ENCODE measurements at places on chromosomes 1 and 21. TPM values are rescaled to one million over a fixed set of nuclear protein-coding genes. Genes with fewer than 3 reads are reported as not detected.

GRCh38 chr1:147748676-147749350, 11.6 kb downstream of the GJA5 start:
- DNase-seq = no peak

DNA sequence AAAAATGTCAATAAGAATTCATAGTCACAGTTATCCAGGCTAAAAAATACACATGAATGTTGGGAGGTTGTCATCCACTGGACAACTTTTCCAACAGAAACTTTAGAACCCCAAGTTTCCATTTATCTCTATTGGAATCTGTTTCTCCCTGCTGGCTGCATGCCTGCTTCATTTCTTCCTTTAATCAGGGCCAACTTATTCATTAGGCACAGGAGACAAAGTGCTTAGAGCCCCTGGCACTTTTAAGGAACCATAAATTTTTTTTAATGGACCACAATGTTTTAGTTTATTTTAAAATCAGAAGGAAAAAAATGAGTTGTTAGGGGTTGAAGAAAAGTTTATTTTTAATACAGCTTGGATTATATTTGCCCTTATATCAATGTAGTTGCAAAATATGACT, 26.7 kb upstream of the C2CD2 start:
- no peak for DNase-seq

GRCh38 chr1:236207569-236207968, 65.2 kb downstream of the GPR137B start:
- no peak for DNase-seq

DNA sequence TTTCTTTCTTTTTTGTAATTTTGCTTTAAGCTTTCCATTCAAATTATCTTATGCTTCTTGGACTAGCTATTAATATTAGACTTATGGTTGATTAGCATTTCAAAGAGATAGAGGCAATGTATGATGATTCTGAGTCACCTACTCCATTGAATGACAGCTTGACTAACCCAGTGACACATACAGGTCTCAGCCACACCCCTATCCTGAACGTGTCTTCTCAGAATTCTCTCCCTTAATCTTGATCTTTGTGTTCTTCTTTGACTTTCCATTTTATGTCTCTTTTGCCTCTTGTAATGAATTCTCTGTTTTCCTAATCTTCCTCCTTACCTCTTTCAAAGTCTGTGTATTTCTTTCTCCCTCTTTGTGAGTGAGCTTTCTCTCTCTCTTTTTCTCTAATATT, 241.1 kb downstream of the PDE4B start:
- no peak for DNase-seq

GRCh38 chr1:19079541-19080472, 123.3 kb upstream of the IFFO2 start:
- DNase-seq = no peak

DNA sequence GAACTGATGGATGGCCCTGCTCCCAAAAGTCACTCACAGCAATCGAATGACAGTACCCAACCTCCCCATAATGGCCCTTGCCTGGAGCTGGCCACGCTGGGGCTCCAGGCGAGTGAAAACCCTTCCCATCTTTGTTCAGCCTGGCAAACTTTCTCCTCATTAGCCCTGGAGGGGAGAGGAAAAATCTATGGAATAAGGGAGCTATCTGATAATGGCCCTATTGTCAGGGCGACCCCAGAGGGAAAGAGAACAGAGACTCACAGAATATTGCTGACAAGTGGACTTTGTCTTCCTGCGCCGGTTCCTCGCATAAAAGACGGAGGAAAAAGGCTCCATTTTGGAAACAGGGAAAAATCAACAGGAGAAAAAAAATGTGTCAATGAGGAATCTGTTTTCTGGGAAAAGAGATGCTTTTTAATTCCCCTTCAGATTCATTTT, 13.0 kb upstream of the ARHGEF16 start:
- no peak for DNase-seq

DNA sequence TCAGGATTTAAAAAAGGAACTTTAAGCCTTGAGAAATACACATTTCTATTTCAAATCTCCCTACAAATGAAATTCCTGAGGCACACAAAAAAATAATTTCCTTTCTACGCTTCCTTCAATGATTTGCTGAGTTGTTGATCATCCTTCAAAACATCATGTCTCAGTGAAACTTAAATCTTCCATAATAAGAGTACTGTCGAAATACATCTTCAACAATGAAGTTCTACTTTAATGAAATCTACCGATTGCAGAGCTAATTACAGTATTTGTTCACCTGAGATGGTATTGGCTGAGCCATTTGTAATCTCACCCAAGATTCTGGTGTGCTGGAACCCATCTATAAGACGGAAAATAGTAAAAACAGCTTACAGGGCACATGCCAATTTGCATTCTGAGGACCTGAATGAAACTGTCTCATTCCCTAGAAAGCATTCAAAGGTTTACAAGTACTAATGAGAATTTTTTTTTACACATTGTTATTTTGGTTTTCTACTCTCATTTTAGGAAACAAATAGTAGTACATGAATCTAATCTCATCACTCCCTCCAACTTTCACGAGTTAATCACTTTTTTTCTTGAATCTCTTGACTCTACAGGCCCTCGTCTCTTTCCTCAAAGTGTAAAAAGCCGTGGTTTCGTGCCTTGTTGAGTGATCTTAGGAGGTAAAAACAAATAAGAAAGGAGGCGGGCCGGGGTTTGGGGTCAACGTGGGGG, 1.1 kb downstream of the CHML start:
- DNase-seq = no peak

GRCh38 chr1:20720631-20721091, 2.9 kb upstream of the KIF17 start:
- no peak for DNase-seq

- no peak for DNase-seq
Measured at GRCh38 chr1:221408117-221408803, 333.6 kb downstream of the DUSP10 start.

DNA sequence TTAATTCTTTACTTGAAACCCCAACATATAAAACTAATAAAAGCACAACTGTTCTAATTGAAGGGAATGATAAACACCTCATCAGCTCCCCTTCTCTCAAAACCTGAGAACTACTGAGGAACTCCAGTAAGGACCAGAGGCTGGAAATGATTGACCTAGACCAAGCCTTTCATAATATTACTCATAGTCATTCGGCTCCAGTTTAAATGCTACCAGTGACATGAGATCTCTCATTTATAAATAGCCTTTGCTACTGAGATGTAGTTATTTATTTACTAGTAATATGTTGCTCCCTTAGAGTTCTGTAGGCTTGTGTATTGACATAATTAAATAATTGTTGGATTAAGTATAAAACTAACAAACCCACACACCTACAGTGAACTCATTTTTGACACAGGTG, 209.8 kb upstream of the PRMT6 start:
- no peak for DNase-seq

GRCh38 chr1:228937851-228938536, 202.7 kb downstream of the RHOU start:
- no peak for DNase-seq

GRCh38 chr1:37354876-37355650, 119.3 kb upstream of the ZC3H12A start:
- no peak for DNase-seq

DNA sequence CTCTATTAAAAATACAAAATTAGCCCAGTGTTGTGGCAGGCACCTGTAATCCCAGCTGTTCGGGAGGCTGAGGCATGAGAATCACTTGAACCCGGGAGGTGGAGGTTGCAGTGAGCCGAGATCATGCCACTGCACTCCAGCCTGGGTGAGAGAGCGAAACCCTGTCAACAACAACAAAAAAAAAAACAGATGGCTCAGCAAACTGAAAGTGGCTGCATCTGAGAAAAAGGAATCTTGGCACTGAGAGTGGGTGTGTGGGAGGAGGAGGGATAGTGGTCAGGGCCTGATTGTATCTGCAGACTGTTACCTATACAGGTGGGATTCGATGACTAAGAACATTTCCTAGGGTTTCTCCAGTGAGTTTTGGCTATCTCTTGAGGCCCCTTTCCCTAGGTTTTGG, 122.2 kb upstream of the BARHL2 start:
- DNase-seq = no peak

GRCh38 chr1:226888021-226888420, 17.6 kb downstream of the PSEN2 start:
- DNase-seq = no peak

- DNase-seq = no peak
Measured at GRCh38 chr1:229075716-229076115, 195.2 kb upstream of the RAB4A start.

GRCh38 chr1:19528438-19528837, 43.1 kb upstream of the CAPZB start:
- DNase-seq = no peak

GRCh38 chr1:239682960-239683359, 296.6 kb downstream of the CHRM3 start:
- DNase-seq = no peak

- DNase-seq = no peak
Measured at GRCh38 chr1:185314411-185314810, 2.6 kb downstream of the IVNS1ABP start.

- no peak for DNase-seq
Measured at GRCh38 chr1:236247286-236247685, 34.5 kb downstream of the ERO1B start.

DNA sequence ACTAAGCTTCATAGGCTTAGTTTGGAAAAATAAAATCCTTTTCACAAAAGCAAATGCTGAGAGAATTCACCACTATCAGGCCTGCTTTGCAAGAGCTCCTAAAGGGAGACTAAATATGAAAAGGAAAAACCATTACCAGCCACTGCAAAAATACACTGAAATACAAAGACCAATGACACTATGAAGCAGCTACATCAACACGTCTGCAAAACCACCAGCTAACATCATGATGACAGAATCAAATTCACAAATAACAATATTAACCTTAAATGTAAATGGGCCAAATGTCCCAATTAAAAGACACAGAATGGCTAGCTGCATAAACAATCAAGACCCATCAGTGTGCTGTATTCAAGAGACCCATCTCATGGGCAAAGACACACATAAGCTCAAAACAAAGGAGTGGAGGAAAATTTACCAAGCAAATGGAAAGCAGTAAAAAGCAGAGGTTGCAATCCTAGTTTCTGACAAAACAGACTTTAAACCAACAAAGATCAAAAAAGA, 28.8 kb downstream of the AKT3 start:
- DNase-seq = no peak

- DNase-seq = no peak
Measured at GRCh38 chr1:188188317-188188716, 1359.6 kb downstream of the PLA2G4A start.

DNA sequence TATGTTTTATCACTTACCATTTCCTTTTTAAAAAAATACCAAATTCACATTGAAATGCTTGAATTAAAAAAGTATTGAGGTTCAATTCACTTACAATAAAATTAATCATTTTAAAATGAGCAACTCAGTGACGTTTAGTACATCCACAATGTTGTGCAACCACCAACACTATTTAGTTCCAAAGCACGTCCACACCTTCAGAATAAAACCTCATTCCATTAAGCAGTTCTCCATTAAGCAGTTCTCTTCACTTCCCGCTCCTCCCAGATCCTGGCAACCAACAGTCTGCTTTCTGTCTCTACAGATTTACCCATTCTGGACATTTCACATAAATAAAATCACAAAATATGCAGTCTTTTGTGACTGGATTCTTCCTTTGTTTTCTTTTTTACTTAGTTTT, 41.3 kb downstream of the GNG4 start:
- DNase-seq = no peak

DNA sequence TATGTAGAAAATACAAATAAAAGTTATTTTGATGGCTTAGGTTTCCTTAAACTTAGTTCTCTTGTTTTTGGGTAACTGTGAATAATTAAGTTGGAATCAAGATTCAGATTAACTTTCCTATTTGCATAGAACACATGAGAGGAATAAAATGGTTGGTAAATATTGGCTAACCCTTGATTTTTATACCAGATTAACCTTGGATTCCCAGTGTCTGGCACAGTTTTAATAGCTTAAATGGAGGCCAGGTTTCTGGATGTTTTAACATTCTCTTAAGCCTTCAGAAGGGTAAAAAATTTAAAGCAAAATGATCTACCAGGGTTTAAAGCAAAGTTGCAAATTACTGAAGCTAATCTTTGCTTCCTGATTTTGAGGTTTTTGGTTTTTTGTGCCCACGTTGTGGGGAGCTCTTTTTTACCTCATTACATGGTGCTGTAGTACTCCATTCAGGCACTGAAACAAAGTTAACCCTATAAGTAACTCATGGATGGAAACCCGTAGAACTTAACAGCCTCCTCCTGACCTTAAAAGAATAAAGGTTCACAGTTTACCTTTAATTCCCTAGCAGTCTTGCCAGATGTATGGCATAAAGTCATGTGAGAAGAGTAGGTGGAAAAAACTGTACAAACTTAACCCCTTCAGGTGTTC, 8.4 kb upstream of the SPATA1 start:
- DNase-seq = no peak

DNA sequence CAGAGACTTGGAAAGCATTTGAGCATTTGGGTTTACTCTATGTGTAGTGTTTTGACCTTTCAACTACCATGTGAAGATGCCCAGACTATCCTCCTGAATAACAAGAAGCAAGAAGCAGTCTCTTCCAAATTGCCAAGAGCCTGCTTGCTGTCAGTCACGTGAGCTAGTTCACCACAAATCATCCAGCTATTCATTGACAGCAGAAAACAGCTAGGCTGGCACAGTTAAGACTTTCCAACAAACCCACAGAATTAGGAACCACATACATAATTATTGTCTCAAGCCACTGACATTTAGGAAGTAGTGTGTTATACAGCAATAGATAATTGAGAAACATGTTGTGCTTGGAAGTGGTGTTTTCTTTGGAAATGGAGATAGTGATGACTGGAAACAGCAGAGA, 1652.0 kb downstream of the NCAM2 start:
- no peak for DNase-seq

DNA sequence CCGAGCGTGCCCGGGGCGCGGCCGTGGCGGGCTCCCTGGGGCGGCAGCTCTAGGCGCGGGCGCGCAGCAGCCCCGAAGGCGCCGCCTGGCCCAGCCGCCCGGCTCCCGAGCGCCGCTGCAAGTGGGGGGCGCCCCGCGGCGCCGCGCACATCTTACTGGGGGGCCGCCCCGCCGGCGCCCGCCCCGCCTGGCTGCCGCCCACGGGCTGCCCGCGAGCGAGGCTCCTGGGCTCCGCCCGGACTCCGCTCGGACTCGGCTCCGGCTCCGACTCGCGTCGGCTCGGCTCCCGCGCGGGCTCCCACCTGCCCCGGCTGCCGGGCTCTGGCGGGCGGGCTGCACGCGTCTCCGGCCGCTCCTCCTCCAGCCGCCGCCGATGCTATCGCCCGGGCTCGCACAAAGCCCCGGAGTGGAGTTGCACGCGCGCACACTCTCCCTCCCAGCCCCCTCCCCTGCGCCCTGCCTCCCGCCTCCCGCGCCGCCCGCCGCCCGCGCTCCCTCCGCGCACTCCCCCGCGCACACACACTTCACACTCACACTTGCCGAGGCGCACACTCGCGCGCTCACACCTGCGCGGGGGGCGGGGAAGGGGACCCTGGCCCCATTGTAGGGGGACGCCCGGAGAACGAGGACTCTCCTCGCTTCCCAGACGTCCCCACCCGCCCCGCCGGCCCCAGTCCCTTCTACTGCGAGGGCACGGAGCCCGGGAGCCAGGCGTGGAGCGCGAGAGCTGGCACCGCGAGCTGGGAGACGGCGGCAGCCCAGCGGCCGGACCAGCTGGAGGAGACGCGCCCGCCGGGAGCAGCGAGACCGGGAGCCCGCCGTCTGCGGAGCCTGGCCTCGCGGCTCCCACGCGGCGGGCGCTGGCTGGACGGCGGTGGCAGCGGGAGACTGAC, at the start of gene GRIK3:
TSS of gene GRIK3 (minus strand) at position 395 of the 893 bp plus-strand sequence. CDS start 407 bp downstream, outside the sequence.
- DNase-seq = no peak

The TLR5 gene
- total RNA-seq = 0.53 TPM

The CFHR4 gene
- not detected for total RNA-seq

The GCLM gene
- 18.3 TPM for total RNA-seq

The NPPA gene
- total RNA-seq = not detected

The CFAP141 gene
- not detected for total RNA-seq

The BTBD8 gene
- total RNA-seq = 2.4 TPM

The ADAMTS1 gene
- total RNA-seq = 20.7 TPM

The WDR64 gene
- total RNA-seq = not detected
